ENCODE measurements at places on chromosomes 11 and 22.

DNA sequence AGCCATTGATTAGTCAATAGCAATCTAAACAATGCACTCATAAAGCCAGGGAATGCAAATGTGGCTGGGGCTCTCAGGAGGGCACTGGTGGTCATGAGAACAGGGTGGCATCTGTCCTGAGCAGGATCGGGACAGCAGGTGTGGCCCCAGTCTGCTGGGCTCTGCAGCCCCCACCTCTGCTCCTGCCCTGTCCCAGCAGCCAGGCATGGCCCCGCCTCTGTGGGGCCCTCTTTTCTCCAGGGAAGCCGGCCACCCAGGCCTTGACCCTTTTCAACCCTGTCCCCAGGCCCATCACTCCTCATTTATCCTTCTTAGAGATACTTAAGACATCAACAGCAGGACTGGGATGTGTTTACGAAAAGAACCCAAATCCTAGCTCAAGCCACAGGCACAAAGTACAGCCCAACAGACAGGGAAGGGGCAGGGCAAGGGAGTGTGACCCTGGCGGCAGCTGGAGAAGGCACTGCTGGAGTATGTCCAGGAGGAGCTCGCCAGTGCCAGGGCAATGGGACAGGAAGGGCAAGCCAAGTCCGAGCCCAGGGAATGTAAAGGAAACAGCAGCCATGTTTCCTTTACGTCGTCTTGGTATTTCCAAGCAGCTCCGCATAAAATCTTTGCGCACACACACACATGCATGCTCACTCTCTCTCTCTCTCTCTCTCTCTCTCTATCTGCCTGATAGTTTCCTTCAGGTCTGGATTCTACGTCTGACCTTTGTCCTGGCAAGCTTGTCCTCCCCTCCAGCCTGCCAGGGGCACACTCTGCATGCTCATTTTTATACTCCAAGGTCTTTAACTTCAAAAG lies 59.9 kb downstream of the DGCR2 start:
- no peak for DNase-seq

DNA sequence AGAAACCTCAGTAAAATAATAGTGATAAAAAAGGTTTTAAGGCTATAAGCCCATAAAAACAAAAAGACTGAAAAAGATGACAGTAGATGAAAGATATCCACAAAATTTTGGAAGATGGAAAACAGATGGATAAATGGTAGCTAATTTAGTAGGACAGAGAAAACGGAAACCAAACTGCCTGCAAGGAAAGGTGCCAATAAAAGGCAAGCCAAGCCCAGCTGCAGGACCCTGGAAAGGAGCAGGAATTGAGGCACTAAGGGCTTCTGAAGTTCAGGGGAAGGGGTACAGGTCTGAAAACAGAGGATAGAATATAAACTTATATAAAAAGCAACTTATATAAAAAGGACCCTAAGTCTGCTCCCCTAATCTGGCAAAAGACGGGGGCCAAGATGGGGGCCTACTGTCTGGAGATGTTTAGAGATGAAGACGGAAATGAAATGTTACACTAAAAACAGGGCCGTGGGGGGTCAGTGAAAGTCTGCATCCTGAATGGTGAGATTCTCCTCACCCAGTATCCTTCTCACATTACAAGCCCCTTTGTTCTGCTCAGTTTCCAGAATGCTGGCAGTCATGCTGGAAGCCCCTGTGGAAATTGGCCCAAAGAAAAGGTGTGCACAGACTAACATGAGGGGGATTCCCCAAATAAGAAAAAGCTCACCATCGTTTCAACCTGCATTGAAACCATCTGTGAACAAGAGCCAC lies 269.3 kb upstream of the PITPNB start:
- DNase-seq, result no peak

DNA sequence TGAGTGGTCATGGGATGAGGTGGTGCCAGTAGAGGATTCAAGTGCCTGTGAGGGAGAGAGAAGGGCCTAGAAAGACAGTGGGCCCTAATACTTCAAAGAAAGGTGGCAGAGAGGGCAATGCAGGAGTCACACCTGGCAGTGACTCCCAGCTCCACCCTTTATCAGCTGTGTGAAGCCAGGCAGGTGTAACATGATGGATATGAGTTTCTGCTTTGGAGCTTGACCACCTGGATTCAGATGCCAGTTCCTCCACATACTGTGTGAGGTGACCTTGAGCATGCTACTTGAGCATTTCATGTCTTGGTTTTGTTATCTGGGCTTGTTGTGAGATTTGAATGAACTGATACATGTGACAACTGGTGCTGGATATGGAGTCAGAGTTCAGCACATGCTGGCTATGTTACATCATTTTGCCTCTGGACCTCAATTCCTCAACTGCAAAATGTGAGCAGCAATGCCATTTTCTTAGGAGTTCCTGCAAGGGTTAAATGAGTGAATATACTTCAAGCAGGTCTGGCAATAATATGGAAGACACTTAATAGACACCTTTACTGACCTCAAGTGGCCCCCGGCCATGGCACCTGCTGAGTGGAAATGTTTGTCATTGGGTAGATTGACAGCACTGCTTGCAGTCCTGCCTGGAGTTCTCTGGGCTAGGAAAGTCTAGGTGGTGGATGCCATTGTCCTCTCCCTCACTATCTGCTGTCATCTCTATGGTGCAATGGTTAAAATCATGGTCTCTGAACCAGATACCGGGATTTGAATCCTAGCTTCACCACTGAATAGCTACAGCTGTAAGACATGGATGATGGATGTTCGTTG lies 83.3 kb downstream of the MICAL2 start:
- peak; percentile 76 for DNase-seq

- no peak for DNase-seq
Measured at GRCh38 chr11:64918017-64918416, 1.0 kb upstream of the ATG2A start.

DNA sequence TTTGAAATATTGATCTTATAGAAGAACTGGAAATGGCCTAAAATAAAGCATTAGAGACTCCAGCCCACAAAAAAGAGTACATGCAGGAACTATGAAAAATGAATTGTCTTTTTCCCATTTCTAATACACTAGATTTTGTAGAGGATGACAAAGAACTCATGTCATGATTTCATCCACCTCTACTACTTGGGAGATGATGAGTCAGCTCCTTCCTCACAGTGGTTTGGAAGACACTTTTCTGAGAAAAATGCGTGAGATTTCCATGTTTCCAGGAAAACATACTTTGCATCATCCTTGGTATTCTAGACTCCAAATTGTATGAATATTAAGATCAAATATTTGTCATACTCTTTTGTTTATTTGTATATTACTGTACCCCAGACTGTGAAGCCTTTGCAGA lies 500.5 kb downstream of the FAM181B start:
- no peak for DNase-seq

GRCh38 chr22:29157759-29158535 lies 47.7 kb upstream of the EMID1 start:
- no peak for DNase-seq

DNA sequence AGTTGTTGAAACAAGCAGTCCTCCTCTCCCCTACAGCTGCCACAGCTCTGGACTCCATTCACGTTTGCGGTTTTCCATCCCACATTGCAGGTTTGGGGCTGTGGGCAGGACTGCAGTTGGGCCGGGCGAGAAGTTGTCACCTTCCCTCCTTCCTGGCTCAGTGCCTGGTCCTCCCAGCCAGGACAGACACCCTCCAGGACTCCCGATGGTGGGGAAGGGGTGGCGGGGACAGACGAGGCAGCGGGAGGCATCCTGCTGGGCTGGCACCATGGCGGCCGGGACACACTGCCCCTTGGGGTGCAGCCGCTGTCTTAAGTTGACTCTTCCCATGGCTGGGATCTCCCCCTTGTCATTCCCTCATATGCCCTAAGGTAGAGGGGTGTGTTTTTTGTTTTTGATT lies 615.2 kb downstream of the BRD1 start:
- DNase-seq, result no peak

- peak; percentile 34 for DNase-seq
Measured at GRCh38 chr11:66727282-66728037, 1.6 kb downstream of the SPTBN2 start.

DNA sequence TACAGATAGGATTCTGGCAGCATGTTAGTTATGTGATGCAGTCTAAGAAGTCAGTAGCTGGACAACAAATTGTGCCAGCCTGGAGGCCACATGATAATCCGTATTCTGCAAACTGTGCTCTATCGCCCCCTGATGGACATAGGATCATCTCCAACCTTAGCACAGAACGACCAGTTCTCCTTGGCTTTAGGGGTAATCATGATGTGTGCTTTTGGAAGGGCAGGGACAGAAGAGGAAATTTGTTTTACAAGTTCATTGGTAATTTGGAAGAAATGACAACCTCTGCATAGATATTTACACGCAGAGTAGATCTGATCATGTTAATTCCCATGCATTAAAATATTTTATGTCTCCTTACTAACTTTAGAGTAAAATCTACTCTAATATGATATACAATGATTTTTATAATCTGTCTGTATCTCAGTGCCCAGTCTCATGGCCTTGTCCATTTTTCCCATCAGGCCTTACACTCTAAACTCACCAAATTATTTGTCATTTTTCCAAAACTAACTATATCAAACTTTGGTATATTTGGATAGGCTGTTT lies 12.1 kb downstream of the OR10D3 start:
- DNase-seq, result peak; percentile 79

- DNase-seq, result no peak
Measured at GRCh38 chr11:97351939-97352338, 962.1 kb downstream of the JRKL start.

GRCh38 chr11:59755701-59756557 lies 753 bp downstream of the STX3 start:
- DNase-seq, result peak; percentile 70

DNA sequence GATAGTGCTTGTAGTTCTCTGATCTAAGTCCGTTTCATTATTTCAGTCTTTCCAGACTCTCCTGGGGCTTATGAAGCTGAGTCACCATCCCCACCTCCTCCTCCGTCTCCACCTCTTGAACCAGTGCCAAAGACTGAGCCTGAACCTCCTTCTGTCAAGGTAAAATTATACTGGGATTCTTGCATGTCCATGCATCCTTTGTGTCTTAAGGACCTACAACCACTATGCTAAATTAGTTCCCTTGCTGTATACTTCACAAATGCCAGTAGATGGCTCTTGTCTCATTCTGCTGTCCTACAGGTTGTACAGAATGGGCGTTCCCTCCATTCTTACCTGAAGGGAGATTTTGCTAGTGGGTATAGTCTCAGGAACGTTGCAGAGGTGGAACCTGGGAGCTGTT lies 42.2 kb downstream of the POLD3 start:
- no peak for DNase-seq

GRCh38 chr22:41874090-41874489 lies 40.8 kb downstream of the SHISA8 start:
- DNase-seq, result no peak

DNA sequence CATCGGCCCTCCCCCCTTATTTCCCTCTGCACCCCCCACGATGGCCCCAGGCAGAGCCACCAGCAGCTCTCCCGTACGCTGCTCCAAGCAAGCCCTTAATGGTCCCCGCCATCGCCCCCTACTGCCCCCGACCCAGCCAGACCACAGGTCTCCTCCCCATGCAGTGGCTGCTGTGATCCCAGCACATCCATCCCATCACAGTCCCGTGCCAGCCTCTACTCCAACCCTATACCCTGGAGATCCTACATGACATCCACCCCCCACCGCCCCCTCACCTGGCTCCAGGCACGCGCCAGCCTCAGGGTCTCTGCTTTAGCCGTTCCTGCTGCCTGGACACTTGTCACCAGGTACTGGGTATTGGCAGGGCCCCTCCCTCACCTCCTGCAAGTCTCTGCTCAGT lies 85.8 kb upstream of the RTL6 start:
- no peak for DNase-seq

DNA sequence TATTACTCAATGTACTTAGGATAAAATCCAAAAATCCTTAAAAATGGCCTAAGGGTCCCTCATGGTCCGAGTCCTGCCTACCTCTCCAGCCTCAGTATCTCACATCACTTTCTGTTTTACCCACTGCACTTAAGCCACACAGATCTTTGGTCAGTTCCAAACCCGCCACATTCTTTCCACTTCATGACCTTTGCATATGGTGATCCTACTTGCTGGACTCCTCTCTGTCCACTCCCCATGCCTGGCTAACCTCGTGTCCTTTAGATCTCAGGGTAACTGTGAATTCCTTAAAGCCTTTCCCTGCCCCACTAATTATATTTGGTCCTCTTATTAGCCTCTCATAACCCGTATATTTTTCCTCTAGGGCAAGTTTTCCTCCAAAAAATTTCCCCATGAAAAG lies 1.2 kb downstream of the NUP160 start:
- DNase-seq, result no peak

DNA sequence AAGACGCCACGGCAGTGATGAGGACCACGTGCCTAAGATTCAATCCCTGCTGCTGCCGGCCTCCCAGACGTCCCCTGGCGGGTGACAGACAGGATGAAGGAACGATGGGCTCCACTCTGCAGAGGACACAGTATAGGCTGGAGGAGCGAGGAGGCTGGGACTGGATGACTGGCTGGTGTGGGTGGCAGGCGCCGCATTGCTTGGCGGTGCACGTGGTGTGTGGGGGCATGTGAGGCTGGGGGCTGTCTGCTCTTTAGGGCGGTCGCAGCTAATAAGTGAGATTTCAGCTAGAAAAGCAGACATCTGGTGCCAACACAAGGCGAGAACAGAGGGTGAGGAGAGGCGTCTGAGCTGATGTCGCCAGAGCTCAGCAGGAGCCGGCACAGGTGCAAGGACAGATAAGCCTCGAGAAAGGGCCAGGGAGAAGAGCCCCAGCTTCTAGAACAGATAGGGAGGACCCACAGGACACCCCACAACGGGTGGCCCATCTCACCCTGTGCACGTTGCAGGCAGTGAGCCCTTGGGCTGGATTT lies 33.2 kb downstream of the TSPAN4 start:
- DNase-seq, result no peak

GRCh38 chr11:16226245-16226644 lies 130.1 kb downstream of the SOX6 start:
- DNase-seq, result no peak

- DNase-seq, result peak; percentile 37
Measured at GRCh38 chr22:32539631-32540421, 65.2 kb downstream of the FBXO7 start.

DNA sequence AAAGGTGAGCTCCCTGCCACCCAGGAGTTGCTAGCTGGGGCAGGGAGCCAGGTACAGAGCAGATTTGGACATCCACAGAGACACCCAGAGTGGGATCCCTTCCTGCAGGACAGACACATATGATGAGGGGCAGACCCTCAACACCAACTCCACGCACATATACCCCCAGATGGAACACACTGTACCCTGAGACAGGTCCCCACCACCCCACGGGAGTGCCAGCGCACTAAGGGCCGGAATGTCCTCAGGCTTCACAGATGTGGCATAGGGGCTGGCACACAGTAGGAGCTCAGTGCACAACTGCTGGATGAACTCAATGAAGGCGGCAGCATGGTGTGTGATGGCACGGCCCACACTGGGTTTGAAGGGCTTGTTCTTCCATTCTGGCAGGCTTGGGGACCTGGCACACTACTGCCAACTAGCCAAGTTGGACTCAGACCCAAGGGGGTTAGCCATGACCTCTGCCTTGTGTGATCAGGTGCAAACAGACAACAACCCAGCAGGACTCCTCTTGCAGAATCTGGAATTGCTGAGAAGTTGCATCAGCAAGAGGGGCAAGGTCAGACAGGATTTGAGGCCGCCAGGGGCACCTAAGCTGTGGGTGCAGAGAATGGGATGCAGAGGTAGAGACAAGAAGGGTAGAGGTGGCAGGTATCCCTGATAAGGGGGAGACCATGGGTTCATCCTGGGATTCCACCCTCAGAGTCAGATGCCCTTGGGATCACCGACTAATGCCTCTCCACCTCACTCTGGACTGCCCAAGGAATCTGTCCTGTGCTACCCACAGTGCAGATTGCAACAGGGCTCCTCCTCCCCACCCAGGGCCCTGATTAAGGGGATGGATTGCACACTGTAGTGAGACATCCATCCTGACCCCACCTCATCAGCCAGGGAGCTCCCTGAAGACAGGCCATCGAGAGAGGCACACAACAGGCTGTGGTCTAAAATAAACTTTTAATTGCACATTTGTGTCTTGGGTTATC lies 2.4 kb downstream of the C22orf15 start:
- DNase-seq, result no peak
